Fibroblast of the conjunctiva (primary cell): ENCODE measurements at places on chromosomes 7 and 10.

DNA sequence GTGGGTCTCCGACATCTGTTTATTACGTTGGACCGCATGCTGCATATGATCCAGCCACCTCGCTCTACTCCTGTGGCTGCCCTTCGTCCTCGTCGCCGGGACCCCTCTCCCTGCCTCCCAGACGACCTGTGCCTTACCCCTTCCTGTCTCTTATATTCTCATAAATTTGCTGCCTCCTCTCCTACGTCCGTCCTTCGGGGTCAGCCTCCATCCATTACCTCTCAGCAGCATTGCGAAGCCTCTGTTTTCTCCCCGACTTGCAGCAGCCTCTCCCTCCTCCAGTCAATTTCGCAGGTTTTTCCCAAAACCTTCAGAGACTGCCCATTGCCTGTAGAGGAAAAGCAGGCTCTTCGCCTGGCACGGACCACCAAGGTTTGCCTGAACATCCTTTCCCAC, 39.4 kb upstream of the LEP start:
- no peak for DNase-seq

DNA sequence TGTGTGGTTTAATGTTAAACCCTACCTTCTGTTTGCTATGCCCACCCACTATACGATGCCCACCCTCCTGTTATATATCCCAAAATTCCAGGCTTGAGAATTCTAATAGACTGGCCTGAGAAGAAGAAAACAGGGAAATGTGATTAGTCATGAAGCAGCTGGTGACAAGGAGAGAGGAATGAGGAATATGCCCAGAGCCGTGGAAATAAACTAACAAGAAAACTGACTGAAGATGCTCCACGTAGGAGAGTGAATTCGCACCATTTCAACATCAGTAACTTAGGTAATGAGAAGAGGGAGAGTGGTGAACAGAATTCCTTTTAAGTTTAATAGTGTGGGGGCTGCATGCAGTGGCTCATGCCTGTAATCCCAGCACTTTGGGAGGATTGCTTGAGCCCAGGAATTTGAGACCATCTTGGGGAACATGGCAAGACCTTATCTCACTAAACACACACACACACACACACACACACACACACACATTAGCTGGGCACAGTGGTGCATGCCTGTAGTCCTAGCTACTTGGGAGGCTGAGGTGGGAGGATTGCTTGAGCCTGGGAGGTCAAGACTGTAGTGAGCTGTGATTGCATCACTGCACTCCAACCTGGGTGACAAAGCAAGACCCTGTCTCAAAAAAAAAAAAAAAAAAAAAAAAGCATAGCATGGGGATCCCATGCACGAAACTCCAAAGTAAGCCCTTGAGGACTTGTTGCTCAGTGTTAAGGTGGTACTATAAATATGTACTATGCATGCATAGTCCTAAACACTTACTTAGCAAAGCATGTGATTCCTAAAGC, 16.1 kb upstream of the SYPL1 start:
- no peak for DNase-seq

- no peak for DNase-seq
Measured at GRCh38 chr7:41889040-41889439, 186.2 kb upstream of the INHBA start.

GRCh38 chr7:29281782-29282541, 87.4 kb downstream of the CHN2 start:
- DNase-seq, result no peak

GRCh38 chr10:102644646-102645387, 538 bp downstream of the TRIM8 start:
- peak; percentile 56 for DNase-seq

DNA sequence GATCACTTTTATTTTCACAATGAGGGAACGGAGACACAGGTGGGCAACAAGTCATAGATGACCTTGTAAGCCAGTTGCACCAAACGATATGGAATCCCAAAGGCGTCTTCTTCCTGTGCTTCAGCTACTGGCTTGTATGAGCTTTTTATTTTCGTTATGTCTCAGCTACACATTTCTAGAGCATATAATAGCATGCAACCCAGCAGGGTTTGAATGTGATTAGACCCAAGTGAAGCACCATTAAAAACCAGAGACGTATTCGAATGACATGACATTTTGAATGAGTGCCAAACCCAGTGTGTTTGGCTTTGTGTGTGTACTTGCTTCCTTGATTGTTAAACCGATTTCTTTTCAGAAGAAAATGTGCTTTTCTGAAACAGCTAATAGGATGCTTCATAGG, 963.2 kb upstream of the CELF2 start:
- no peak for DNase-seq

GRCh38 chr7:107960272-107960671, 42.7 kb downstream of the LAMB1 start:
- no peak for DNase-seq

DNA sequence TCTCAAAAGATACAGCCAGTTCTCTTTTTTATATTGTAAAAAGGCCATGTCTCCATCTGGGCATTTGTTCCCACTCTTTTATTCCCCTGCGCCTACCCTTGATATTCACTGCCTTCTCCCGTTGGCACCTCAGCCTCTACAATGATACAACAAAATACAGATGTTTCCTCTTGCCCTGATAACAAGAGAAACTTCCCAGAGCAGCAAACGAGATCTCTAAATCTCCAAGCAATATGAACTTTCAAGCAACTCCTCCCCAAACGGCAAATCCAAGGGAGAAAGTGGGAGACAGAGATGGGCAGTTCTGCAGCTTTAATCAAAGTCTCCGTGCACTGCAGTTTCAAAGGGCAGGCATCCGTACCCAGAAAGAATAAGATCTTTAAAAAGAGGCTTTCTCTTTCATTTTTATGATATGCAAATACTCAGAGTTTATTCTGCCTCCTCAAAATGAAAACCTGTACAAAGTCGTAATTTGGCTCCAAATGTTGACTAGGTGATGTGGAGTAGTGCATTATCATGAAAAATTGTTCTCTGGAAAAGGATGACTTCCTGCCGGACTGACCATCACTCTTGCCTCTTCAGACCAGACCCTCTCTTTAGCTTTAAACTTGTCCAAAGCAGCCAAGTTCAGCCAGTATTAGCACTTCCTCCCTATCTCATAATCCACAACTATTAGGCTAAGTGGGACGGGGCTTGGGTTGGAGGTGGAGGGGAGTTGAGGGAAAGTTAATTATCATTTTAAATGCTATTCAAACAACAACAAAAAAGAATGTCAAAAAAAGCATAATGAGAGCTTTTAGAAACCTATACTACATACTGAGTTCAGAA, 682 bp downstream of the HGF start:
- no peak for DNase-seq

DNA sequence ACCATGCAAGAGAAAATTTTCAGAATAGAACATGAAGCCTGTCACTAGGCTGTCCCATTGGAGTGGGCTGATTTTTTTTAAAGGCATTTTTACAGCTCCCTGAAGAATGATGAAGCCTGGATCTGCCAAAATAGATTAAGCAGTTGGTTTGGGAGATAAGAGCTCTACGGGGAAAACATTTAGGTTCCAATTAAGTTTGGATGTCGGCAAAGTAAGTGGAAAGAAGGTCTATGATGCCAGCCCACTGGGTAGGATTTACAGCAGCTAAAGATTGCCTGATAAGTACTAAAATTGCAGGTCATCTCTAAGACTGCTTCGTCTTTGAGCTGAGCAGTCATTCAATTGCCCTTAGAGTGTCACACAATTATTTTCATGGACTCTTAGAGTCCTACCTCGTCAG, 939.2 kb upstream of the CELF2 start:
- no peak for DNase-seq

- DNase-seq, result no peak
Measured at GRCh38 chr10:102613286-102613685, 31.0 kb upstream of the TRIM8 start.

- no peak for DNase-seq
Measured at GRCh38 chr10:96341219-96342182, 17.3 kb downstream of the OPALIN start.

- no peak for DNase-seq
Measured at GRCh38 chr10:105656856-105657255, 1015.8 kb downstream of the SORCS3 start.

DNA sequence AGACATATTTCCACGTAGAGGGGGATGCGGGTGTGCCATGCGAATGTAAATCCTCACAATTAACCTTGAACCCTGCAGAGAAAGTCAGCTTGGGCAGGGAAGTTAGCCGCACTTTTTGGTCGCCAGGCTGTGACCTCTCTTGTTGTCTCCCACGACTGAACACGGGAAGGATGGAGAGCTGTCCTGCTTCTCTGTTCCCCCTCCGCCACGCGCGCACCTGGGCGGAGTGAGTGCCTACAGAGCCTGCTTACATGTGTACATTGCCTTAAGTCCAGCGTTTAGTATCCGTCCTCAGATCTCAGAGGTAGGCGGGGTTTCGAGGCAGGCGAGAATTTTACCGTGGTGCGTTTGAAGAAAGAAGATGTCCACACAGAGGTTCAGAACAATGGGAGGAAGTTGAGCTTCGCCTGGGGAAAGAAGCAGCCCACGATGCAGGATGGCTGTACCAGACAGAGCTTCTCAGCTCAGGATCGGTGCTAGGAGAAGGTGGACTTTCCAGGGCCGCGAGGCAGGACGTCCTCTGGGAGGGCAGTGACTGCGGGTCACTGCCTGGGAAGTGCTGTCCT, 482 bp upstream of the ERCC6 start:
- peak; percentile 27 for DNase-seq

- DNase-seq, result no peak
Measured at GRCh38 chr10:50316695-50317648, 65.7 kb upstream of the ASAH2 start.

DNA sequence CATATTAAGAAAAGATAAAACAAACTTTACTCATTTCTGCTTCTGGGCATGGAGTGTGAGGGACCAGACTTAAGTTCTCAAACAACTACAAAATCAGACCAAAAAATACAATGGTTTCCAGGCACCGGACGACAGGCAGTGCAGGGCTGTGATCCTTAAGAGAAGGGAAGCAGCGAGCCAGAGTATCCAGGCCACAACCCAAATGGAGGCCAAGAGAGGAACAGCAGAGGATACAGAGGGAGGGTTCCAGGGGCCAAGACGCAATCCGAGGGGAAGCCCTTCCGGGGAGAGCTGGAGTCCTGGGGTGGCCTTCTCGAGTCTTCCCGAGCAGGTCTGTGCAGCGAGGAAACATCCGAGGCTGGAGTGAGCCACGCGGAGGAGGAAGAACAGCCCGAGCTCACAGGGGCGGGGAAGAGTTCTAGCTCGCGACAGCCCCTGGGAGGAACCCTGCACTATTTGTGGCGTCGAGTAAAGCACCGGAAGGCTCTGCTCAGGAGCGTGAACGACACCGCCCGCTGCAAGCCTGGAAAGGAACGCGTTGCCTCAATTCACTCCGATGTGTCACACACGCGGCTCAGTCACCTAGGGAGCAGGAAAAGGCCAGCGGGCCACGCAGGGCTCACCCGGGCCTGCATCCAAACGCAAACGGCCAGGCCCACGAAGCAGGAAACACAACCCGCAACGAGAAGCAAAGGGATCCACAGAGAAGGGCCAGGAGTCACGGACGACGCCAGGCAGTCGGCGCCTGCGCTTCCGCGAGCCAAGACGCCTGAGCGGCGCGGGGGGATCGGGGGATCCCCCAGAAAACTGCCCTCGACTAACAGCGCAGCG, 933 bp upstream of the RNF32 start:
- DNase-seq, result no peak
